ENCODE measurements at places on chromosomes 6 and 20.
A peak's percentile ranks its signal among the peaks of the same experiment; 100 is the strongest.

GRCh38 chr6:138028893-138029292 is 78.3 kb downstream of the PERP start:
- no peak for DNase-seq

- DNase-seq: no peak
These were observed 96.2 kb downstream of the JARID2 start for GRCh38 chr6:15342114-15342513.

DNA sequence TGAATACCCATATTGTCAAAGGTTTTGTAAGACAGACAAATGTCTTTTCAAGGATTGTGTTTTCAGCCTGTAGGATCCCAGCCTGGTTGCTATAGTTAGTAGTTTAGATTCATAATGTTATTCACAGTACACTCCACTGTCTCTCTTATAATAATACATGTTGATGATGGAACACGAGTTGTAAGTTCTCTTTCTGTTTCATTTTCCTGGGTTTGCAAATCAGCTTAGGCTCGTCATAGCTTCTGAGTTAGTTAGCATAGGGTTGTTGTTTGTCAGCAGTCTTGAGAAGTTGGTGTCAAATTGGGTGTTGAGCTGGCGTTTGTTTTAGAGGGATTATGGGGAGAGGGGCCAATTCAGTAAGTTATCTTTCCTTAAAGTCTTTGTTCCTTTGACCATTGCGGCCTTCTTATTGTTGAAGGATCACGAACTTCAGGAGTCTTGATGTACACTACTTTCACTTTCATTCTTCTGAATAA is 45.8 kb downstream of the QKI start:
- DNase-seq: peak; percentile 61

GRCh38 chr6:17271628-17272027 is 9.5 kb upstream of the RBM24 start:
- DNase-seq: no peak

DNA sequence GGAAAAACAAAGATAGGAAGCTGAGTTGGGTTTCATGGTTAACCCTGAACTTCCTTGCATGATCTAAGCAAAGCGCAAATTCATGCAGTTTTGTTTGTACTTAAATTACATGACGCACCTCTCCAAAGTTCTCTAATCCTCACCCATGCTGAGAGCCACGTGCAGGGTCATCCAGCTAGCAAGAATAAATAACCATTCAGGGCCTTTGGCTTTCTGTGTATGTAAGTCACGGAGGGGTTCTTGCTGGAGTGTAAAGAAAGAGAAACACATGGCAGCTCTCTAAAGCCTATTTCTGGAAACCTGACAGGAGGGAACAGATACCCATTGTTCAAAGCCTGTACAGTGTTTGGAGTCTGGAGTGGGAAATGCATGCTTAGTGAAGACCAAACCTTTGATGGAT is 171.7 kb upstream of the CCN2 start:
- DNase-seq: no peak
